Smooth muscle cell of the umbilical artery (primary cell): ENCODE measurements at places on chromosomes 5 and 9. TPM values are rescaled to one million over a fixed set of nuclear protein-coding genes. Genes with fewer than 3 reads are reported as not detected.

Gene OCLN
- 0.59 and 0.74 TPM in 2 replicates for total RNA-seq

Gene SMIM33
- total RNA-seq: not detected in 2 replicates

Gene BNC2
- total RNA-seq: 20.6 and 30.3 TPM in 2 replicates

Gene FAM78A
- total RNA-seq: 0.74 and 0.89 TPM in 2 replicates
